ENCODE measurements at places on chromosomes 13 and 19. TPM values are rescaled to one million over a fixed set of nuclear protein-coding genes. Genes with fewer than 3 reads are reported as not detected.

Gene CEACAM21
- not detected for total RNA-seq

Gene ZNF865
- 0.08 TPM for total RNA-seq

Gene ZNF132
- total RNA-seq = 10.8 TPM

Gene SIGLEC14
- total RNA-seq = not detected

Gene XPO4
- total RNA-seq = 11.8 TPM

Gene IZUMO2
- not detected for total RNA-seq

Gene NLRP12
- total RNA-seq = not detected

Gene SIGLEC5
- total RNA-seq = not detected

Gene YJEFN3
- 0.45 TPM for total RNA-seq

Gene KLF5
- total RNA-seq = 4.5 TPM

Gene GPR12
- total RNA-seq = 0.41 TPM
